ENCODE measurements at places on chromosomes 5 and 9.
A peak's percentile ranks its signal among the peaks of the same experiment; 100 is the strongest.

DNA sequence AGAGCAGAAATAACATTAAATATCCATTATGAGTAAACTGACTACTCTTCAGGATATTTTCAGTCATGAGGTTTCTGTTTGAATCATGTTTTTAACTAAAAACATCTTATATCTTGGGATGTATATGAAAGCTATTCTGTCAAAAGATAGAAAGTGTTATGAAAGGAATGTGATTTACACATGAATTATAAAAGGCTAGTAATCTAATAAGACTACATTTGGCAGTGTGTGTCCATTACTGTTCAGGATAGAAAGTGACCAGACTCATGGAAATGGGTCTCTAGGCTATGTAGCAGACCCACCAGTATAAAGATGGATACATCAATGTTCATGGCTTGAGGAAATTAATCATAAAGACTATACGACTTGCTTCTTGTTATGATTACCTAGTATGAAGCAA is 1328.2 kb upstream of the NUDT12 start:
- DNase-seq: no peak

DNA sequence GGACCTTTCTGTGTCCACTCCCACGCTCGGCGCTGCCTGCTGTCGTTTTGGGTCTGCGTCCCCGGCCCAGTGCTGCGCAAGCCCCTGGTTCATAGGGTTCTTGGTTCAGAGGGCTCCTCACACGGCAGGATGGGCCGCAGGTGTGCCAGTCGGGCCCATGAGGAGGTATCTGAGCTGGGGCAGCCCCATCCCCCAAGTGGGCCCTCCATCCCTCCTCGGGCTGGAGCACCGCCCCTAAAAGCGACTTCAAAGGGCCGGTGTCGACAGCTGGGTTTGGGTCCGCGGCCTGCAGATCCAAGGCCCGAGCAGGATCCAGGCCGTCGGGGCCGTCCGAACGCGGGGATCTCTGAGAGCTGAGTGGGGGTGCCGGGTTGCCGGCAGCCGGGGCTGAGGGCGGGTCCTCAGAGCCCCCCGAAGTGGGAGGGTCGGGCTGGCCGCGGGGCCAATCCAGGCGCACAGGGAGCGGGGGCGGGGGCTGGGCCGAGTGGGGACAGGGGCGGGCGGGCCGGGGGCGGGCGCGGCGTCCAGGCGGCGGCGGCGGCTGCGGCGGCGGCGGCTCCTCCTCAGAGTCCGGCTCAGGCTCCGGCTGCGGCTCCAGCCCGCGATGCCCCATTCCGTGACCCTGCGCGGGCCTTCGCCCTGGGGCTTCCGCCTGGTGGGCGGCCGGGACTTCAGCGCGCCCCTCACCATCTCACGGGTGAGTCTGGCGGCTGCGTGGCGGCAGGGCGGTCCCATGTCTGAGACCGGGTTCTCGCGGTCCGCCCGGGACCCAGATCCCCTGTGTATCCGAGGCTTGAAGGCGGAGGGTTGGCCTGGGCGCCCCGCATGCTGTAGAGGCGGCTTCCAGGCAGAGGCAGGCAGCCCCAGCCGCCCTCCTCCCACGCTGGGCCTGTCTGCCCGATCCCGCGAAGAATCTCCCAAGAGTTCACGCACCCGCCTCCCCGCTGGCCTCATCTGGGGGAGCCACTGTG is at the start of gene PDLIM4:
PDLIM4 (plus strand) TSS at position 566 of the 971 bp plus-strand sequence; CDS start at position 605, 39 bp downstream.
- DNase-seq: peak; percentile 51

- DNase-seq: no peak
Observed at GRCh38 chr9:121179930-121180681, 21.6 kb downstream of the RAB14 start.

- peak; percentile 67 for DNase-seq
Observed at GRCh38 chr5:135191084-135191826, 157.2 kb upstream of the PITX1 start.

DNA sequence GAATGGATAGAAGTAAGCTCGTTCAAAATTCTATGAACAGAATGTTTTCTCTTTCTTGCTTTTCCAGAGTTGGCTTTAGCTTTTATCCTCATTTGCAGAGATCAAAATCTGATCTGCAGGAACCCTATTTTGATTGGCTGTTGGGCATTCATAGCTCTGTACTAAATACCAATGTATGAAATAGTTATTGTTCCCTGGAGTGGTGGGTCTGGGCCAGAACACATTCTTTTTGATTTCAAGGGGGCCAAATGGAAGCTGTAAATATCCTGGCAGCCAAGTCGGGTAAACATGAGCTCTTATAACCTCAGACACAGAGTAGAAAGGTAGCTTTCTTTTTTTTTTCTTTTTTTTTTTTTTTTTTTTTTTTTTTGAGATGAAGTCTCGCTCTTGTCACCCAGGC is 241.5 kb downstream of the PDZD2 start:
- no peak for DNase-seq
